Stimulated activated naive CD8-positive, alpha-beta T cell treated with anti-CD3 and anti-CD28 coated beads, Interleukin-15, Interleukin-2, amounts not matched to agents 100 U/mL and 50 U/mL, for 24 hours (primary cell): ENCODE measurements at places on chromosomes 2 and 18.
A peak's percentile ranks its signal among the peaks of the same experiment; 100 is the strongest.

DNA sequence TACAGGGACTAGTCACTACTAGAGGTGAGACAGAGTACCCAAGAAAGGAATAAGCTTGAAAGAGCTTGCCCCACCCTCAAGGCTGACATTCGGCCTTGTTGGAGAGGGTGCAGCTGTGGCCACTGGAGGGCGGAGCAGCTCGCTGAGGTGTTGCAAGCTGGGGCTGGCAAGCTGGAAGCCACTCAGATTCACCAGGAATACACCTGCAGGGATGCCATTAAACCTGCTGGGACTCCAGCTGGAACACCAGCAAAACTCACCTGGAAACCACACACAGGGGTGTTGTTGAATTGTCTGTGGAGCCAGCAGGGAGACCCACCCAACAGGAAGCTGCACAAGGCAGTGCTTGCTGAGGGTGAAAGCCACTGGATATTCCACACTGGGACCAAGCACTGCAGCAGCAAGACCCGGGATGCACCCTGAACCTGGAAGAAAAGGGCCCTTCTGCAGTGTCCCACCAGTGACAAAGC, 26.1 kb downstream of the KCTD18 start:
- DNase-seq, result peak; percentile 29

DNA sequence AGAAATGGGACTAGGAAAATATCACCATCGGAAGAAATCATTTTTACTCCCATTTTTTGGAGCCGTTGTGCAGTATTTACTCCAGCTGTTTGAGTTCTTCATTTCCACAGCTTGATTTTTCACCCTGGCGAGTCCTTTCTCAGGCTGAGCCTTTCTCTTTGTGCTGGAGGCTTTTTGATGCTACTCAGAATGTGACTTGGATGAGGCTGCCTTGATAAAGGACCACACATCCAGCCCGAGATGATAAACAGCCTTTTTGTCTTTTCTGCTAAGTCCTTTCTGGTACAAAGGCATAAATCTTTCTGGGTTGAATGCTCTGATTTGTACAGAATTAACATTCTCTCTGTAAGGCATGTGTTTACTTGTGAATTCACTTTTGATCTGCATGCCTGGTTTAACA, 17.6 kb upstream of the CTDP1 start:
- DNase-seq, result no peak

DNA sequence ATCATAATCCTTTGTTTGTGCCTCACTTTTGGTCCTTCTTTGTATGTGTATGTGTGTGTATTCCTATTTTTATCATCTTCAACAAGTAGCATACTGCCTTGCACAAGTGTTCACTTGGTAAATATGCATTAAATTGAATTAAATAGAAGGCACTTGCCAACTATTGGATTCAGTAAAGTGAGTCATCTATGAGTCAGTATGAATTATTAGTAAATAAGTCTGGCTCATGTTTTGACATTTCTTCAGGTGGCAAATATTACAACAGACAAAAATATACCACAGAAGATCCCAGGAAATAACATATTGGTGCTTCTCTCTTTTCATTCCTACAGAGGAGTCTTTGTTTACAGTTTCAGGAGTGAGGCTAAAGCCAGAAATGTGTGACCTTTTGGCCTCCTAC, 84.1 kb downstream of the CDK15 start:
- DNase-seq, result no peak

DNA sequence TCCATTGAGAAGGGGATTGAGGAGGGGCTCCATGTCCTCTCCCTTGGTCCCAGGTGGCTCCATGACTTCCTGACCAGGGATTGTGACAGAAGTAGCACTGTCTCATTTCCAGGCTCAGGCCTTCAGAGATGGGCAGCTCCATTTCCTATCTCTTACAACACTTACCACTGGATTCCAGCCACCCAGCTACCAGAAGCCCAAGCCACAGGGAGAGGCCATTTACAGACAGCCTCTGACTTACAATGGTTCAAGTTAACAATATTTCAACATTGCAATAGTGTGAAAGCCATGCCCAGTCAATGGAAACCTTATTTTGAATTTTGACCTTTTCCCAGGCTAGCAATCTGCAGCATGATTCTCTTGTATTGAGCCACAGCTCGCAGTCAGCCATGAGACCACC, 164.9 kb upstream of the AGAP1 start:
- no peak for DNase-seq

DNA sequence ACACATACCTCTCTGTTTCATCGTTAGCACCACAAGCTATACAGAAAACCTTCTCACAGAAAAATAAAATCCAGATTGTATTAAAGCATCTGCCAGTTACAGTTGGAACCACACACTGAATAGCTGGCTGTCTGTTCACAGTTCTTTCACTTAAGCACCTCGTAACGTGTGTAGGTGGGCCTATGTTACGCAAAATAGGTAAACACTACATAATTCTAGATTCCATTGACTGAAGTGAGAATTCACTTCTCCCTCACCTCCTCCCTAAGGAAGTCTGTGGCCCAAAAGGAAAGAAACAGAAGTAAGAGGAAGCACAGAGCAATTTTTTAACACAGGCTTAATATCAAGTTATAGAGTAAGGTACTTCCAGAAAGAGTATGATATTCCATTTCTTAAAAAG, 24.9 kb downstream of the PELI1 start:
- DNase-seq, result no peak

- no peak for DNase-seq
Measured at GRCh38 chr2:6341588-6342129, 524.0 kb downstream of the CMPK2 start.

GRCh38 chr18:32480581-32480980, 9.9 kb upstream of the GAREM1 start:
- DNase-seq, result no peak

- DNase-seq, result no peak
Measured at GRCh38 chr18:2121224-2121623, 450.1 kb downstream of the METTL4 start.
